ENCODE measurements at places on chromosomes 3 and 15.

DNA sequence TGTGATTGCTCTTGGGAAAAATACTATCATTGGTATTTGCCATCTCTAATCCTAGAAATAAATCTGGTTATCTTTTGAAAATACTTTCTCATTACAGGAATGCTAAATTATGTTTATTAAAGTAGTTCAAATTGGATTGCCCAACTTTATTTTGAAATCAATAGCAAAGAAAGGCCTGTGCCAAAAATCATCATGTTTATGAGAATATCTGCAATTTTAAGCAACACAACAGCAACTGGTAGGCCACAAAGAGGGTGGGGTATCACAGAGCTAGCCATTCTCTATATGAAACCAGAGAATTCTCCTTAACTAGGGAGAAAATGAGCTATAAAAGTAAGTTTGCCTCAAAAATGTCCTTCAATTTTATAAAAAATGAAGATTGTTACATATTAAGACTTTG, 11.9 kb upstream of the TM4SF19 start:
- no peak for DNase-seq

DNA sequence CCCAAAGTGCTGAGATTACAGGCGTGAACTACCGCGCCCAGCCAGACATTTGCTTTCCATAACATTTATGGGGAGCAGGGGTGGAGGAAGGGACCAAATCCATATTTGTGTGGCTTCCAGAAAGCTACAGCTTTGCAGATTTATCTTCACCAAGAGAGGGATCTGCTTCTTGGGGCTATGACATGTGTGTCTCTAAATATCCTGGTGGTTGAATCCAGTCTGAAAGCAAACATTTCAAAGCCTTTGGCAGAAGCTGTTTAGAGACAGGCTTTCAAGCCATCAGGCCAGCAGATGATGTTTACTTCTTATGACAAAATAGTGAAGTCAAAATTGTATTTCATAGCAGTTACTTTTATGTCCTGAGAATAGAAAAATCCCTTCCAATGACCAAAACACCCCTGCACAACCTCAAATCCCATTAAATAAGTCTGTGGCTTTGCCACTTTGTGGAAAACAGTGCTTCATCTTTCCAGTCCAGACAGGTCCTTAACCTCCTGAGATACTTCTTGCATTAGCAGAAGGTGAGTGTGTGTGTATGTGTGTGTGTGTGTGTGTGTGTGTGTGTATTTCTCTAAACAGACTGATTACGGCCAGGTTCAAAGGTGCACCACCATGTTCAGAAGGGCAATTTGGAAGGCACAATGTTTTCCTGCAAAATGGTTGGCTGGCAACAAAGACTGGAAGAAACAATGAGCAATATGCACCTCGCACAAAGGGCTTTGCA, 191.4 kb upstream of the LRIG1 start:
- no peak for DNase-seq

DNA sequence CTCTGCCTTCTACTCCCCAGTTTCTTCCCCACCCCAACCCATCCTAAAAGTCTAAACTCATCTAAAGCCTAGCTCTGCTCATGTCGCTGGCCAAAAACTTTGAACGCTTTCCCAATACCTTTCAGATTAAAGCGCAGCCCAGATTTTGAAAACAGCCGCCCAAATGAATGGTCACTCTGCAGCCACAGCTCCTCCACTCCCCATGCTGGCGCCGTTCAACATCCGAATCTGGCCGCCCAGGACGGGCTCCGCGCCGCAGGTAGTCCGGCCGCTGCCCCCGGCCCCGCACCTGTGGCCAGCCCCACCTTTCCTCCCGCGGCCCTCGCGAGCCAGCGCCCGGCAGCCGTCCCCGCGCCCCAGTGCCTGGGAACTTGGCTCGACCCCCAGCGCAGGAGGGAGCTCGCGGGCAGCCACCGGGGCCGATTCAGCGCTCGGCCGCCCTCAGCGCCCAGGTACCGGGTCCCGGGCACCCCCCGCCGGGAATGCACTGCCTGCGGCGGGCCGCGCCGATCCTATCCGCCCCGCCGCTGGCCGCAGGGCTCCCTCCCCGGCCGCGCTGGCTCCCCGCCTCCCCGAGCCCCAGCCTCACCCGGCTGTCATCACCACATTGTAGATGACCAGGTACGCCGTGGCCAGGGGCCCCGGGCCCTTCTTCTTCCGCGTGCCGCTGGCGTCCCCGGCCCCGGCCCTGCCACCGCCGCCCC, 417 bp downstream of the HACD2 start:
- no peak for DNase-seq

- no peak for DNase-seq
Measured at GRCh38 chr3:24389108-24390090, 105.3 kb downstream of the THRB start.

DNA sequence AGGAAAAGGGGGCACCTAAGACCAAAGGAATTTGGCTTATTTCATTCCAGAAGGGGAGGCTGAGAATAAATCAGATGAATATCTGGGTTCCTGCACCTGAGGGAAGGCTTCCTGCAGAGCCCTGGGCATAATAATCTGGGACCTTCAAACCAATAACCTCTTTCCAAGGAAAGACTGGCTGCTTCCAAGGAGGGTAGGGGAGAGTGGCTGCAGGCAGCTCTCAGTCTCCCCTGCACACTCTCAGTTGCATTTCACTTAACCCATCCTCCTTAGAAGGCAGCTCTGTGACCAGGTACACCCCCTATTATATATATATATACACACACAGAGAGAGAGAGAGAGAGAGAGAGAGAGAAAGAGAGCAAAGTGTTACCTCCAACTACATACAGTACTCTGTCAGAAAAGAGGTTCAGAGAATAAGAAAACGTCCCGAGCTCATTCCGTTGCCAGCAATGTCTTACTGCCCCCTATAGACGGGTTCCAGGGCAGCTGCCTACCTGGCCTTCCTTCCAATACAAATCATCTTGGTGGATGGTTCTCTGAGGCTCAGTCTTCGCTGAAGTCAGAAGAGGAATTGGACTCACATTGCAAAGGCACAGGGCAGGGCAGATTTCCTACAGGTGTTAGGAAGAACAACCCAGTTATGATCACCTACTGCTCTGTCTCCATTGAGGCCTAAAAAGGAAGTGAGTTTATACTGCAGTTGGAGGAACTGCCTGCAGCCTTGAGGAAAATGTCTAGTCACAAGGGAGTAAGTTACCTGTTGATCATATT, 26.1 kb downstream of the CAPN3 start:
- DNase-seq, result peak; percentile 35

GRCh38 chr3:146308682-146309081, 57.8 kb upstream of the PLSCR4 start:
- DNase-seq, result no peak

DNA sequence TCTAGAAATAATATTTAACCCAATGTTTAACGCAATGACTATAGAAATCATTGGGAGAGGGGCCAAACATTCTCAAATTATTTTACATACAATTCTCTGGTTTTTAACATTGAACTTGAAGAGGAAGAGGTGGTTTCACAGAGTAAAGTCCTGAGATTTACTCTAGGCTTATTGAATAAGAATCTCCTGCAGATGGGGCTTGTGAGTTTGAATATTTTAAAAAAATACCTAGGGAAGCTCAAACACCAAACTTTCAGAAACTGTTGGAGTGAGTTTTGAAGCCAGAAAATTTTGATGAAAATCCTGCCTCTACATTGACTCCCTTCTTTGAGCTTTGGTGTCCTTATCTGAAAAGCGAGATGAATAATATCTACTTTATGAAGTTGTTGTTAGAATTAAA, 906.6 kb downstream of the TUSC7 start:
- no peak for DNase-seq

GRCh38 chr3:189308608-189309007, 136.8 kb downstream of the TPRG1 start:
- no peak for DNase-seq

DNA sequence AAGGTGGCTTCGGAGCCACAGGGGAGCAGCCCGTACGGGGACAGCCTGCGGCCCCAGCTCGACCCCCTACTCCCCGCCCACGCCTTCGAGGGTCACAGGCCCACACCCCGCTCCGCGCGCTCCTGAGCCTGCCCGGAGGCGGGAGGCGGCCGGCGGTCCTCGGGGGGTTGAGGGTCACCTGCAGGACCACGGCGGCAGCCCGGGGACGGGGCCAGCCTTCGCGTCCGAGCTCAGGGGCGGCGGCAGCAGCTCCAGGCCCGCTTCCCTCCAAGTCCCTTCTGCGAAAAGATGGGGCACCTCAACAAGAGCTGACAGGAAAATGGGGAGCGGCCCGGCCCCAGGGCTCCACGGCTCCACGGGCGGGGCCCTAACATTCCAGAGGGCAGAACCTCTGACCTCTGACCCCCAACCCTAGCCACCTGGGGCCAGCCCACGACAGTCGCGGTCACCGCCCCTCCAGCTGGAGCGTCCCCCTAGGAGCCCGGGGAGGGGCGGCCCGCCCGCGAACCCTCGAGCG, 428 bp downstream of the LYSMD4 start:
- no peak for DNase-seq

DNA sequence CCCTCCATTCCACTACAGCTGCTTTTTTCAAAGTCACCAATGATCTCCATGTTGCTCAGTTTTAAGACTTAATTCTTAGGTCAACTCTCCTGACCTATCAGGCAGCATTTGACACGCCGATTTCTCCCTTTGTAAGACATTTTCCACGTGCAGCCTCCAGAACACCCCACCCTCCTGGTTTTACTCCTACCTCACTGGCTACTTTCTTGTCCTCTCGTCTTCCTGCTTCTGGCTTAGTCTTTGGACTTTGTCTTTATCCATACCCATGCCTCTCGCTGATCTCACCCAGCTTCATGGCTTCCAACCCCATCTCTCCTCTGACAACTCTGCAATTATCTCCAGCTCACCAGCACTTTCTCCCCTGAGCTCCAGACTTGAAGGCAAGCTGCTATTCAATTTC, 99.3 kb upstream of the UMPS start:
- DNase-seq, result no peak

DNA sequence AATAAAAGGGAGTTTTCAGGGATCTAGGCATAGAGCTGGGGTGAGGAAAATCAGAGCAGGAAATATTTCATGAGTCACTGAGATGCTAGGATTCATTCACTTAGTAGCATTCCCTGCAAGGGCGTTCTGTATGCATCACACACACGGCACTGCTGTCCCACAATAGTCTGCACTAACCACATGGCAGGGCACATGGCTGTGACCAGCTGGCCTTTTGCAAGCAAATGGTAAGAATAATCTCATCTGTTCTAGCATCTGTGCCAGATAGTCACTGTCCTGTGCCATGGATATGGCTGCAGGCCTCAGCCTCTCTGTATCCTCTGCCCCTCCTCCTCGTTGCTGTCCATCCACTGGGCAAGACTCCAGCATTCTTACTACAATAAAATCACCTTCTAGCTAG, 37.8 kb downstream of the BOC start:
- no peak for DNase-seq

DNA sequence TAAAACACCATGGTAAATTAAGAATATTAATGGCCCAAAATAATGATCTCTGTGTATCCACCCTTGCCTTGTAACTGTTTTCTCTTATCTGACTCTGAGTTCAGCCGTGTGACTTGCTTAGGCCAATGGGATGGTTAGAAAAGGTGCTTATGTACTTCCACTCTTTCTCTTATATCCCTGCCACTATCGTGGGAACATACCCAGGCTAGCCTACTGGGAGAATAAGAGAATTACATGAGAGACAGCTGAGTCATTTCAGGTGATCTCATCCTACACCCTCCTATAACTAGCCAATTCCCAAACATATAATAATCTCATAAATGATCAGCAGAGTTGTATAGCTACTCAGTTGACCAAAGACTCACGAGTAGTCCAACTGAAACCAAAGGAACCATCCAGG, 98.3 kb upstream of the ABI3BP start:
- no peak for DNase-seq

DNA sequence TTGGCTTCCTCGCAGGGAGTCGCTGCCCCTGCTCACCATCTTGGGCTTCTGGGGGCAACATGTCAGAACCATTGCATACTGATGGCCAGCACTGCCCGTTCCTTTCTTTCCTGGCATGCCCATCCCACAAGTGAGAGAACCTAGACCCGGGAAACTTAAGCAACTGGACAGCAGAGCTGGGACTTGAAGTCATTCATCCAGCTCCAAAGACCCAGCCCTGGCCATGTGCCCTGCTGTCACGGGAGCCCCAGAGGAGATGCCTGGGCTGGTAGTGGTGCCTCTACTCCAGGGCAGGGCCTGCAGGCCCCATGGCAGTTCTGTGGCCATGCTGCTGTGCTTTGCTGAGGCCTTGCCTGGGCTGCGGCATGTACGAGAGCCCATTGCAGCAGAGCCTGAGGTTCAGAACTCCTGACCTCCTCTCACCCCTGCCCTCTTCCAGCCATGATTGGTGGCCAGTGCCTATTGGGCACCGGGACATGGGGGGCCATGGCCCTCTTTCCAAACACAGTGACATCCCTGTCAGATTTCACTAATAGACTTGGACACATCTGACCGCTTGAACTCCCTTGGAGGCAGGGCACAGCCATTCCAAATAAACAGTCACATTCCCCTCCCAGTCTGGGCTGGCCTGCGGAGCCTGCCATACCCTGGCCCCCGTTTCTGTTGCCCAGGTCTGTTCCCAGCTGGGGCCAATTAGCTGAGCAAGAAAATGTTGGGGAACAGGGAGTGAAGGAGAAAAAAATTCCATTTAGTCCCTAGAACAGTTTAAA, 115.9 kb downstream of the EEFSEC start:
- no peak for DNase-seq

DNA sequence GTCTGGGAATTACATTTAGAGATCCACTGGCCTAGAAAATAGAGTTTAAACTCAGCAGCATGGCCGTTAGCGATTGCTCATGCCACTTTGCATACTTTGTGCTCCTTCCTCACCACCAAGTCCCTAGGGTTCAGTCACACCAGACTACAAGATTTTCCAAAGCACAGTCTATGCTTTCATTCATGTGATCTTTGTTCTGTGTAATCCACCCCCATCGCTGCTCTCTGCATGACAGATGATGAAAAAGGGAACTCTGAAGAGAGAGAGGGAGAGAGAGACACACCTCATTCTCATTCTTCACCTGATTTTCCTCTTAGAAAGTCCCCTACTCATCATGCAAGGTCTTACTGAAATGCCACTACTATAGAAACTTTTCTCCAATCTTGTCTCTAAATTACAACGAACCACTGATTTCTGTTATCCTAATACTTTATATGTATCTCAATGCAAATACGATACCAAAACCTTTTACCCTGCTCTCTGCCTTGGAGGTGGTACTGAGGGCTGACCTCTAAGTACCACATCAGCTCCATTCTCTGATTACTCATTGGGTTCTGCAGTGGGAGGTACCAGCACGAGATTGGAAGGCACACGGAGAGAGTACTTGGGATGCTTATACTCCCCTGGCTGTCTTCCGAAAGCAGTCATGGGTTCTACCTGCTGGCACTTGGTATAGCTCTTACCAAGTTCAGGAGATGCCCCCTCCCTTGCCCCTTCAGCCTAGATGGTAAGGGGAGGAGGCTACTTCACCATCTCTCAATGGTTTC, 1.1 kb upstream of the PARP15 start:
- no peak for DNase-seq

DNA sequence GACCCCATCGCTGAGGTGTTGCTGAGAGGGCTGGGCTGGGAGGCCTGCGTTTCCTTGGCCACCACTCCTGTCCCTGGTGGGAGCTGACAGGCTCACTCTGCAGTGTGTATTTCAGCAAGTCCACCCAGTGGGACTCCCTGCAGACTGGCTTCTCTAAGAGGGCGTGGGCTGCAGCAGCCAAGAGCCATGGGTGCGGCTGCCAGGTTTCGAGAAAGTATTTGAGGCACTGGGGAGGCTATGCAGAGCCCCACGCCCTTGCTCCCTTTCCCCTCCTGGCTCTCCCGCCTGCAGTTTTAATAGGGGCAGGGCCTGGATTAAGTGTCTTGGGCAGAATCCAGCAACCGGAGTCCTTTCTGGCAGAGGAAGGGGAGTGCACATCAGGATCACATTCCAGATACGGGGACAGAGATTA, 242.1 kb downstream of the THSD4 start:
- no peak for DNase-seq

GRCh38 chr3:35666888-35667287, 27.6 kb downstream of the ARPP21 start:
- DNase-seq, result no peak

GRCh38 chr3:47421741-47422649, 41.2 kb downstream of the PTPN23 start:
- DNase-seq, result no peak
